ENCODE measurements at places on chromosomes 3 and 15. TPM values are rescaled to one million over a fixed set of nuclear protein-coding genes. Genes with fewer than 3 reads are reported as not detected.

Gene CD200
- 6.6 TPM for total RNA-seq

Gene ZNF660
- 2.8 TPM for total RNA-seq

Gene IL17RE
- 22.5 TPM for total RNA-seq

Gene LRRC15
- total RNA-seq: 6.2 TPM

Gene FANCD2OS
- not detected for total RNA-seq

Gene STRIT1
- total RNA-seq: not detected

Gene VGLL3
- total RNA-seq: 55.3 TPM

Gene SKOR1
- total RNA-seq: 0.12 TPM

Gene EXD1
- not detected for total RNA-seq

Gene SI
- not detected for total RNA-seq

Gene KLHL6
- total RNA-seq: 21.6 TPM

Gene TRPM1
- total RNA-seq: not detected

Gene TMC3
- total RNA-seq: not detected

Gene ZBBX
- total RNA-seq: not detected

Gene AQR
- 30.3 TPM for total RNA-seq

Gene GOLGA6L10
- total RNA-seq: 2.1 TPM

Gene CPLX3
- not detected for total RNA-seq

Gene MYO1E
- 75.7 TPM for total RNA-seq

Gene CRYGS
- 3.7 TPM for total RNA-seq

Gene GOLGA8S
- total RNA-seq: 0.38 TPM

Gene SLC51B
- 2.7 TPM for total RNA-seq

Gene SERPINI2
- not detected for total RNA-seq

Gene ANKUB1
- total RNA-seq: 2.2 TPM

Gene SLC9C1
- total RNA-seq: not detected

Gene BFSP2
- not detected for total RNA-seq

Gene SHISA5
- total RNA-seq: 179 TPM

Gene KLF15
- 14.8 TPM for total RNA-seq

Gene ATG3
- total RNA-seq: 49.7 TPM

Gene SV2B
- total RNA-seq: 0.99 TPM

Gene IMPG2
- total RNA-seq: 0.21 TPM

Gene ISG20
- total RNA-seq: 23.6 TPM

Gene TM6SF1
- 13.0 TPM for total RNA-seq

Gene CEP63
- 16.1 TPM for total RNA-seq

Gene INKA1
- 3.7 TPM for total RNA-seq

Gene FOXL2
- total RNA-seq: not detected

Gene ARHGAP11A
- 11.7 TPM for total RNA-seq

Gene TGM5
- not detected for total RNA-seq

Gene LRRC28
- total RNA-seq: 14.9 TPM

Gene MLF1
- total RNA-seq: 12.0 TPM

Gene GOLGA6L9
- 2.7 TPM for total RNA-seq

Gene MUC4
- total RNA-seq: 2.9 TPM

Gene KAT2B
- 26.1 TPM for total RNA-seq

Gene RNF7
- 94.6 TPM for total RNA-seq

Data from left lung (tissue), 14 donors.